ENCODE measurements at places on chromosomes 7 and 10. TPM values are rescaled to one million over a fixed set of nuclear protein-coding genes. Genes with fewer than 3 reads are reported as not detected.

- DNase-seq, result peak; percentile 9
Measured at GRCh38 chr7:114865564-114865963, 56.3 kb upstream of the MDFIC start.

DNA sequence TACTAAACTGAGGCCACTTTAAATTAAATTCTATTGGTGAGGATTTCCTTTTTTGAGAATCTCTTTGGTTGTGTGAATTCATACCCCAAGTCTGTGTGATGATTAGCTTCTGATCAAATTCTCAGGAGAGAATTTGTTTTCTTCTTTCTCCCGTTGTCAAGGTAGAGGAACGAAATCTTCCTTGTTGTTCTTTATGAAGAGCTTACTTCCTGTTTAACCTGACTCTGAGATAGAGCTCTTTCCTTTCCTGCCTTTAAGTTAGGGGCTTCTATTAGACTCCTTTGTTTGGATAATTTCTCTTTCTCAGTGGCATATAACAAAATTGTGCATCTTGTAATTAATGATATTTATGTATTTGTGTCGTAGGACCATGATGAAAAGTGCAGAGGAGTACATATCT is 572.1 kb downstream of the REEP3 start:
- DNase-seq, result no peak

- no peak for DNase-seq
Measured at GRCh38 chr10:111023060-111023459, 53.8 kb upstream of the ADRA2A start.

DNA sequence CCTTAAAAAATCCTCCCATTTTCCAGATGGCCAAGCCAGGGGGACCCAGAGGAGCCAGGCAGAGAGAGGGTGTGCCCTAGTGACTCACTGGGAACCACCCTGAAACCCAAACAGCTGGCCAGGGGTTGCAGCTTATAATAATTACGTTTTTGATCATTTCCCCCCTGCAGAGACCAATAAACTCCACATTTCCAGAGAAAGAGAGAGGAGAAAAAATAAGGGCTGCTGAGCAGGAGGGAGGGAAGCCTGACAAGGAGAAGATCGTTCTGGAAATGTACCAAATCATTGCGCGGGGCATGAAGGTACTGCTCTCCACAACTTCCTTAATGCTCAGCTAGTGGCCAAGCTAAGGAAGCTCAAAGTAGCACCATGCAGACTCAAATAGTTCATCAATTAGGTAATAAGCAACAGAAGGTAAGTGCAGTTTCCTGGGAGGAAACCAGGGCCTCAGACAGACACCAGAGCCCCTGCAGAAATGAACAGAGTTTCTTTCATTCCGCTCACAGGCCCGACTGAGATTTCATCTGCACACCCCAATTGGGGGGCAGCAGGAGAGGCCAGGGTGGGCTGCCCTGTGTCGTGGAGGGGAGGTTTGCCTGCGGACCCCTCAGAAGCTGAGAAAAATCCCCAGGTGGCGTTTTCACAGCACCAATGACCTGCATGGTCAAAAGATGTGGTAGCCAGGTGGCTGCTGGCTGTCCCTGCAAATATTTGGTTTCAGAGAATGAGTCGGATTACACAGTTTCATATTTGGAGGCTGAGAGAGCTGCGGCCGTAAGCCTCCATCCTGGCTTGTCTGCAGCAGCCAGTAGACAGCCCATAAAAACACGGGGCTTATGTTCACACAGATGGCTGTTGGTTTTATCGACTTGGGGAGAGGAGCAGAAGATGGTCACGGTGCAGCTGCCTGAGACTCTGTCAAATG is 153.2 kb upstream of the LYZL2 start:
- no peak for DNase-seq

- no peak for DNase-seq
Measured at GRCh38 chr7:85165263-85165662, 21.6 kb downstream of the SEMA3D start.

GRCh38 chr7:49396229-49396628 is 377.2 kb upstream of the VWC2 start:
- DNase-seq, result no peak

- DNase-seq, result no peak
Measured at GRCh38 chr10:84547616-84548015, 219.2 kb downstream of the CCSER2 start.

Gene BAMBI
- total RNA-seq, result 4.8 TPM

- DNase-seq, result no peak
Measured at GRCh38 chr10:98950106-98950505, 285.5 kb downstream of the HPSE2 start.

GRCh38 chr10:77357185-77357584 is 280.4 kb downstream of the KCNMA1 start:
- DNase-seq, result no peak

- no peak for DNase-seq
Measured at GRCh38 chr10:123287594-123288247, 133.5 kb downstream of the BUB3 start.

GRCh38 chr10:122780391-122780790 is 65.3 kb downstream of the CUZD1 start:
- DNase-seq, result no peak

DNA sequence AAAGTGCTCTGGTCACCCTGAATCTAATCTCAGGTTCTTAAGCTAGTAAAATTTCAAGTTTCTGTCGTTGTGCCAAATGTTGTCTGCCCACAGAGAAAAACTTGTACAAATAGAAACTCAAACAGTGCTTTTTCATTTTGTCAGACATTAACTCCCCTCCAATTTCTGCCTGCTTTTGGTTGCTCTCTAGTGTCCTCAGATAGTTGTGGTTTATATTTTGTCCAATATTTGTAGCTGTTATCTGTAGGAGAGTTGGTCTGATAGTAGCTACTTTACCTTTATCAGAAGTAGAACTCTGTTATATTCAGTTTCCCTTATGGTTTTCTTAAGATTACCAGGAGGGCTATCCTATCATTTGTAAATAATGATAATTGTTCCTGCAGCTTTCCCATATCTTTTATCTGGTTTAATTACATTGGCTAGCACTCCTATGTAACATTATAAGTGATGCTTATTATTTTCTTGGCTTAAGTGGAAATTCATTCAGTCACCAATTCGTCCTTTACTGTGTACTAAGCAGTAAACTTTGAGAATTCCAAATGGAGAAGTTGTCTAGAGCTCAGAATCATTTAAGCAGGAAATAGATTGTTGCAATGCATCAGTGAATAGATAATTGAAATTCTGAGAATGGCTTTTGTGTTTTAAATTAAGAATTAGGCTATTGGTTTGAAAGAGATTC is 91.0 kb downstream of the ANKIB1 start:
- DNase-seq, result no peak

Gene NEURL1
- total RNA-seq, result 1.8 TPM

GRCh38 chr10:61987951-61988379 is 86.5 kb downstream of the ARID5B start:
- no peak for DNase-seq

DNA sequence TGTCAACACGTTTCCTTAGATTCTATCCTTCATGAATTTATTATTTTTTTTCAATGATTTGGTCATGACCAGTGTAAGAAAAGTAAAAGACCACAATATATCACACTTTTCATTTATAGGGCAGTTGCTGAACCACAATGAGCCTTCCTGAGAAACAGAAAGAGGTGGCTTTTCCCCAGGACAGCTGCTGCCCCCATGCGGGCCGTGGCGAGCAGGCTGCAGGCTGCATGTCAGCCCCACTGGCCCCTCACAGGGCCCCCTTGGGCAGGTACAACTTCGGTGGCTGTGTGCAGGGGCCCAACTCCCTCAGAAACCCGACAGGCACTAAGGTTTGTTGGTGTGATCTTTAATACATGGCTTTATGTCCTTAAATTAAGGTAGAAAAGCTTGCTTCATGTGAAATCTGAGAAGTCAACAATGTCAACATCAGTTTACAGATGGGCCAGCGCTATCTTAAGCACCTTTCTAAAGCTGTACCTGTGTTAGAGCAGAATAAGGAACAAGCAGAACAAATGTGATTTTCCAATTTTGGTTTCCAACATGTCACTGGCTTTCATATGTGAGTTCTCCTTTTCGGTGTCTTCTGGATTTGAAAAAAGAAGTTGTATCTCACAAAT is 10.6 kb downstream of the BEND7 start:
- DNase-seq, result no peak

DNA sequence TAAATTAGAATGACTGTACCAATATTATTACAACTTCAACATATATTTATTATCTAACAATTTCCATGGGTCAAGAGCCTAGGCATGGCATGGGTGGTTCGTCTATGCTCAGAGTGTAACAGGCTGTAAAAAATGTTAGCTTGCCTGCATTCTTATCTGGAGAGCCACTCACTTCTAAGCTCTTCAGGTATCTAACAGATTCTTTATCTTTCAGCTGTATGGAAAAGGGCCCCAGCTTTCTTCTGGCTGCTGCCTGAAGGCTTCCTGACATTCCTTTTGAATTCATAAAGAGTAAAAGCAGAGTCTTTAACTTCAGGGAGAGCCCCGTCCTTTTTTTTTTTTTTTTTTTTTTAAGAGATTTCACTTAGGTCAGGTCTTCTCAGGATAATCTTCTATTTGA is 648.8 kb downstream of the NXPH1 start:
- no peak for DNase-seq

GRCh38 chr10:23968301-23968700 is 240.6 kb upstream of the KIAA1217 start:
- no peak for DNase-seq
